ENCODE measurements at places on chromosomes 5 and 9.
A peak's percentile ranks its signal among the peaks of the same experiment; 100 is the strongest.

GRCh38 chr9:126621919-126622735 is 8.4 kb downstream of the LMX1B start:
- no peak for DNase-seq

GRCh38 chr5:20949636-20950035 is 961.6 kb upstream of the CDH18 start:
- DNase-seq: no peak

- no peak for DNase-seq
These were observed 48.9 kb upstream of the TDRD7 start for GRCh38 chr9:97362777-97363545.

DNA sequence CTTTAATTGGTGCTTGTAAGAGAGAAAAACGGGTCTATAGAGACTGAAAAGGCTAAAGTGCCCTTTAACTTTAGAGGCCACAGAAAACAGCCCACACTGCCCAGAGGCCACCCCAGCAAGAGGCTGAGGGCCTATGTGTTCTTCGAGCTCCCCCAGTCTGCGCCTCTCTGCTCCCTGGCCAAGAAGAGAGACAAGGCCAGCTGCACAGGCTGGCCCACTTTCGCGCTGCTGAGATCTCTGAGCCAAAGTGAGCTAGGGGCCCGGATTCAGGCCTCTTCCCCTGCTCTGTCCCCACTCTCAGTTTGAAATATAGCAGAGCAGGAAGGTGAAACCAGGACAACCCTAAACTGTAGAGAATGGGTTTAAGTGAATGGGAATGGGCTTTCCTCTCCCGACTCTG is 132.0 kb upstream of the TRIM32 start:
- no peak for DNase-seq

- DNase-seq: peak; percentile 95
These were observed at the start of gene KIAA1191 for GRCh38 chr5:176361437-176362232. TSS of gene KIAA1191 (minus strand) at chr5:176361764. CDS start at chr5:176359508, 2,256 bp downstream.

DNA sequence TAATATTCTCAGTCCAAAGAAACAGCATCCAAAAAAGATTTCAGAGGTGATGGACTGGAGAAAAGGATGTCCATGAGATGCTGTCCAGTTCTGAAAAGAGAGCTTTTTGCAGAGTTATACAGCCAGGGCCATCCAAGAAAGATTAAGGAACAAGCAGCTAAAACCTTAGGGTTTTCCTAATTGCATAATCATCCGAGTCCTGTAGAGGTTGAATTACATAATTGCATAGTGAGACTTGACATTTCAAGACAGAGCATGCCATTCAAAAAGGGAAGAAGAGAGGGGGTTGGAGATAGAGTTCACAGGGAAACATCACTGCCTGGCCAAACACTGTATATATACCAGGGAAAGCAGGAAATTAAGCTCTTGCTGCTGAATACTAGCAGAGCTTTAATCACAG is 1729.2 kb upstream of the WWC1 start:
- DNase-seq: no peak

DNA sequence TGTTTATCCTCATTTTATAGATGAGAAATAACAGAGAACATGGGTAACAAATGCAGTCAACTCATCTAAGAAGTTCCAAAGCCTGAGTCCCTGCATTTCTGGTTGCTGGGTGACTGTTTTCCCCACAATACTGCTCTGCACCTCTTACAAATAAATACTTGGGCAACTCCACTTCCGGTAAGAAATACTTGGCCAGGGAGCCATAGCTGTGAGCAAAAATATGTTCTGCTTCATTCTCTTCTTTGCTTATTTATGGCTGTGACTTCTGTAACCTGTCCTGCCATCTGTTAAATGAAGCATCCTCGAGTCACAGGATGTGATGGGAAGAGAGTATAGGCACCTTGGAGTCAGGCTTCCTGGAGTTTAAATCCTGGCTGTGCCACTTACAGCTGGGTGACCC is 49.9 kb downstream of the GDNF start:
- DNase-seq: no peak

DNA sequence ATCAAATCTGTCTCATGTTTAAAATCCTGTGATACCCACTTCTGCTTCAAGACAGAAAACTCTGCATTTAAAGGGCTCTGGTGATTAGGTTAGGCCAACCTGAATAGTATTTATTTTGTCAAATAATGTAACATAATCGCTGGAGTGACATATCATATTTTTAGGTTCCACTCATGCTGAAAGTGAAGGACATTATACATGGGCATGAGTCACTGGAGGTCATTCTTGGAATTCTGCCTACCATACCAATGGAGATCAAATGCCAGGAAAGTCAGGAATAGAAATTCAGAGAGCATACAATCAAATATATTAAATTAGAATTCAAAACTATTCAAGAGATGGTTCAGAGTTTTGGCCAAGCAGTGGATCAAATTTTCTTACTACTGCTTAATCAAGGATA is 97.1 kb upstream of the PRSS3 start:
- DNase-seq: no peak

DNA sequence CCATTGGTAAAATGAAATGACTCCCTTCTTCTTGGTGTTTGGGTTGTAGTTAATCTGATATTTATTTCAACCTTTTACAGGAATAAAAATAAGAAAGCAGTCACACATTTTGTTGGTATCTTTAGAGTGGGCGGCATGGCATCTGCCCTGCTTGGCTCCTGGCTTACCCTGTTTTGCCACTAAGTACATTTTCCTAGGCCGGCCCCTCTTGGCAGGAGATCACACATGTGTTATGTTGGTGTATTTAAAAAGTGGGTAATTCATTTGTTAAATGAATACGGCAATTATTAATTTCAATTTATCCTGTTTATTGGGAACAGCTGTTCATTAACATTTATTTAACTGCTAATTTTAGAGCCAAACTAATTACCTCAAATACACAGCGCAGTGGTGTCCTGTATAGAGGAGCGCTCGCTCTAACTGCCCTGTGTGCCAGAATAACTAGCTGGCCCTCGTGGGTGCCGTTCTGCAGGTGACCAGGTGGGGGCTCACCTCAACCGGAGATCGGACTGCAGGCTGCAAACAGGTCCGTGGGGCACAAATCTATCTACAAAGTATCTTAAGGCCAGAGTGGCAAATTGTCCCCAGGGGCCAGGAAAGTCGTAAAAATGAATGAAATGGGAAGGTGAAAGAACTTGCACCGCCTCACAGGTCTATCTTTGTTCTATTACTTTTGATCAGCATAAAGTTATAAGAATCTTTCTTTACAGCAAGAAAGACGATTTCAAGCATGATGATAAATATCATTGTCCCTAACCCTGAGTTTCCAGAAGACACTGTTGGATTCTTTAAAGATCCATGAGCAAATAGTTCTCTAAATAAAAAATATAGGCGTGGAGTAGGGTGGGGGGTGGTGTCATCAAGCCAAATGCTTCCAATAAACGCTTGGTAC is 26.2 kb upstream of the GPR151 start:
- DNase-seq: peak; percentile 67

DNA sequence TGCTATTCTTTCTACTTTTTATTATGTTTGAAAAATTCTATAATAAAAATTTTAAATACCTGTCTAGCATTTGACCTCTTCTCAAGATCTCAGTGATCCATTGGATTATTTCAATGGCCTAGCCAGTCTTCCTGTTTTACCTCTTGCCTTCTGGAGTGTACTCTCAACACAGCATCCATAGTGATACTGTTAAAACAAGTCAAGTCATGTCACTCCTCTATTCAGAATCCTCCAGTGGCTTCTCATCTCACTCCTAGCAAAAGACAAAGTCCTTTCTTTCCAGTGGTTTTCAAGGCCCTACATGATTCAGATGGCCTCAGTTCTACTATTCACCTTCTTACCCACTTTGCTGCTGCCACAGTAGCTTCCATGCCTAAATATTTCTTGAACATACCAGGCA is 1.8 kb downstream of the MARVELD2 start:
- DNase-seq: no peak

- DNase-seq: no peak
These were observed 140.2 kb downstream of the DENND1A start for GRCh38 chr9:123789554-123790292.

DNA sequence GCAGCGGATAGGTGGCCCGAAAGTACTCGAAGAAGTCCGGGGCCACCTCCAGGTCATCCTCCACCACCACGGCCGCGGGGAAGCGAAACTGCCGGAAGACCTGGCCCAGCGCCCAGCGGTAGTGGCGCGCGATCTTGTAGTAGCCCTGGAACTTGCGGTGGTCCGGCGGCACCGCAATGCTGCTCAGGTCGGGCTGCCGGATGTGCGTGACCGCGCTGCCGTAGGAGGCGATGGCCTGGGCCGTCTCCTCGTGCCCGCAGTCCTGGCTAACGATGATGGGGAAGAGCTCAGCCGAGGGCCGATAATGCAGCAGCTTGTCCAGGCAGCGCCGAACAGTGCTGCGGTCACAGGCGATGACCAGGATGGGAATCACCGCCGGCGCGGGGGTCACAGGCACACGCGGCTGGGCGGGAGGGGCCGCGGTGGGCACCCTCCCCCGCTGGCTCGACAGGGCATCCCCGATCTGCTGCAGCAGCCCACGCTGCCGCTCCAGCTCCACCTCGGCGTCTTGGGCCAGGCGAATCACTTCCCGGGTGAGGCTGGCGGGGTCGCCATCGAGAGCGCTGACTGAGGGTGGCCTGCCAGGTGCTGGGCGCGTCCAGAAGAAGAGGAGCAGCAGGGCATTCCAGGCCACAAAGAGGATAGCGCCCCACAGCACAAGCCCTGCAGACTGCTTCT is 10.2 kb downstream of the MGAT1 start:
- no peak for DNase-seq

DNA sequence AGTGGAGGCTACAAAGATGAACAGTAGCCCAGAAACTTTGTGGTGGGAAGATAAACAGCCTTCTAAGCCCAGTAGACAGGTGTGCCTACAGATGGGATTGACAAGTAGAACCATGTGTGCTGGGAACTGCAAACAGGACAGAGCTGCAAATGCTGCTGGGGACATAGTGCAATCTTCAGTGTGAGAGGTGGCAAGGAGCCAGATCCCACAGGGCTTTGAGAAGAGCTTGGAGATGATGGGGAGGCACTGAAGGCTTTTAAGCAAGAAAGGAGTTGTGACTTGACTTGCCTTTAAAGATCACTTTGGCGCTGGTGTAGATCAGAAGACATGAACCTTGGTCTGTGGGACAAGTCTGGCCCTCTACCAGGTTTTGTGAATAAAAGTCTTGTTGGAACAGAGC is 675.2 kb downstream of the ACTL7B start:
- DNase-seq: no peak

- no peak for DNase-seq
These were observed 173.0 kb upstream of the PDE4D start for GRCh38 chr5:60066502-60066901.

GRCh38 chr5:45695804-45696156 is 400 bp downstream of the HCN1 start:
- no peak for DNase-seq

DNA sequence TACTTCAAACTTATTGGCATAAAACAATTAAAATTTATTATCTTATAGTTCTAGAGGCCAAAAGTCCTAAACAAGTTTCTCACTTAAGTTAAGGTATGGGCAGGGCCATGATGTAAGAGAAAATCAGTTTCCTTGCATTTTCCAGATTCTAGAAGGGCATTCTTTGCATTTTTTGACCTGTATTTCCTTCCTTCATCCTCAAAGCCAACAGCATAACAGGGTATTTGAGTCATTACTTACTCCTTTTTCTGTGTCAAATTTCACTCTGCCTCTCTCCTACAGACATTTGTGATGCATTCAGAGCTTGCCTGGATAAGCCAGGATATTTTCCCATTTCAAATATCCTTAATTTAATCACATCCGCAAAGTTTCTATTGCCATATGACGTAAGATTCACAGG is 1499.0 kb downstream of the EFNA5 start:
- DNase-seq: no peak

DNA sequence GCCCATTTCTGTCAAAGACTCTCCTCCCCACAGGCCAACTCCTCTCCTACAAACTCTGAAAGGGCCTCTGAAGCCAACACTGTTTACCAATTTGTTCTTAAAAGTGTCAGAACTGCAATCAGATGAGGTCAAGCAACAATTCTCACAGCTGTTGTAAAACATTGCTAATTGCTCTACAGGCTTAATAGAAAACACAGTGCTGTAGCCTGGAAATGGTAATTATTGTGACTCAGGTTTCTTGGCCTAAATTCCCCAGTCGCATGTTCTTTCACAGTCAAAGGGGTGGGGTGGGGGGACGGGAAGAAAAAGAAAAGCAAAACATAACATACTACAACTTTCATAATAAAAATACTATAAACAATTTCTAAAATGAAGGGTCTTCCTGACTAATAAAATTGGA is 343.2 kb downstream of the DMAC1 start:
- no peak for DNase-seq

DNA sequence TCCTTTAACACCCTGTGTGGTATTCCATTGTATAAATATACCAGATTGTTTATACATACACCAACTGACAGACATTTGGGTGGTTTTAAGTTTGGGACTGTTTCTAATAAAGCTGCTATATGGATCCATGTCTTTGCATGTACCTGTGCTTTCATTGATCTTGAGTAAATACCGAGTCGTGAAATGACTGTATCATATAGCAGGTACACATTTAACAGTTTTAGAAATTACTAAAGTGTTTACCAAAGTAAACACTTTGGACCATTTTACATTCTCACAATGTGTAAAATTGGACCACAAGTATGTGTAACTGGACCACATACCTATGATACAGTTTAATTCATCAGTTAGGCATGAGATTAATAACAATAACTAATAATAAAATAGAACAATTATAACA is 175.2 kb downstream of the FBXL17 start:
- no peak for DNase-seq

- no peak for DNase-seq
These were observed 11.5 kb upstream of the ANKRD55 start for GRCh38 chr5:56244627-56245026.

- DNase-seq: no peak
These were observed 150.5 kb downstream of the GAPVD1 start for GRCh38 chr9:125412166-125412565.

DNA sequence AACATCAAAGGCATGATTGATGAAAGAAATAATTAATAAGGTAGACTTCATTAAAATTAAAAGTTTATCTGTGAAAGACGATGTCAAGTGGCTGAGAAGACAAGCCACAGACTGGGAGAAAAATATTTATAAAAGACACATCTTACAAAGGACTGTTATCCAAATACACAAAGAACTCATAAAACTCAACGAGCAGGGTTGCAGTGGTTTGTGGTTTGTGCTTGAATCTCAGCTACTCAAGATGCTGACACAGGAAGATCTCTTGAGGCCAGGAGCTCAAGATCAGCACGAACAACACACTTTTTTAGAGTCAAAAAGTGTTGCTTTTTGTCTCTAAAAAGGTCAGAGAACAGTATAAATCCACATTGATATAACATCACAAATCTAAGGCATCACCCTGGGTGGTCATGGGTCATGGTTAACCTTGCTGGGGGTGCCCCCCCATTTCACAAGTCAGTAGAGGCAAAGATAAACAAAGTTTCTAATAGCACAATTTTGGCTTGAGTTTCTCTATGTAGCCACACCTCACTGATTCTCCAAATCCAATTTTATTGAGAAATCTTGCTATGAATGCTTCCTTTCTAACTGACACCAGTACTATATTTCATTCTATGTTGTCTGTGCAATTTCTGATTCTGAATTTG is 342.9 kb upstream of the RPS23 start:
- DNase-seq: peak; percentile 76

DNA sequence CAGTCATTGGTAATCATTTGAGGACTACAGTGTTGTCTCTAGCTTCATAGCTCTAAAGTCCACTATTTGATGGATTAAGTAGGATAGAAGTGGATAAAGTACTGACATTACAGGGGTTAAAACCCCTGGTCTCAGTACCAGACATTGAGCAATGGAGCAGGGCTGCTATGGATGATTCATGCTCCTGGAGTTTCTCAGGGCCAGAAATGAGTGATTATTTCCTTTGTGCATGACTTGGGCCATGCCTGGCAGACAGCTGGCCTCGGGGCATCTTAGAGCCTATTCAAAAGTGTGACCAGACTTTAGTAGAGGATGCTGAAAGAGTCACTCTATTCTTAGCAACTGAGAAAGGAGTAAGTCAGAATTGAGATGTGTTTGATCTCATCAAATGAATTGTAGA is 350.7 kb upstream of the TLE4 start:
- no peak for DNase-seq
